ENCODE measurements at places on chromosomes 1 and 21. TPM values are rescaled to one million over a fixed set of nuclear protein-coding genes. Genes with fewer than 3 reads are reported as not detected.

Gene OR10J1
- not detected for total RNA-seq

Gene HSD3B1
- not detected for total RNA-seq

Gene OLFM3
- not detected for total RNA-seq

Gene CSTB
- total RNA-seq: 13.0 TPM

DNA sequence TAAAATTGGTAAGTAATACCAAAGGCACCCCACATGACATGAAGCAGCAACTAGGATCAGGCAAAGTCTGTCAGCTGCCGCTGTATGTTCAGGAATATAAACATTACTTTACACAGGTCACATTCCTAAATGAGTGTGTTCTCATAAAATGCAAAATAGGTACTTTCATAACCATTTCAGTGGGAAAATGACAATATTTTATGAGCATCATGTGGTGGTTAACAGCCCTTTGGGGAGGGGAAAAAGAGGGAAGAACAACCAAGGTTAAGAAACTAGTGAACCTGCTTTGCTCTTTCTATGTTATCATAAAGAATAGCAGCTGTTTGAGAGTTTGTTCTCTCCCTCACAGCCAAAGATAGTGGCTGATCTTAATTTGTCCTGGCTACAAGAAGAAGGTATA lies 105.4 kb upstream of the LBR start:
- H3K4me3 ChIP-seq: no peak overlapping the region
- H3K4me1 ChIP-seq: no peaks in the 10 kb centered on the region
- no peak for DNase-seq
- no peaks in the 10 kb centered on the region for H3K36me3 ChIP-seq

DNA sequence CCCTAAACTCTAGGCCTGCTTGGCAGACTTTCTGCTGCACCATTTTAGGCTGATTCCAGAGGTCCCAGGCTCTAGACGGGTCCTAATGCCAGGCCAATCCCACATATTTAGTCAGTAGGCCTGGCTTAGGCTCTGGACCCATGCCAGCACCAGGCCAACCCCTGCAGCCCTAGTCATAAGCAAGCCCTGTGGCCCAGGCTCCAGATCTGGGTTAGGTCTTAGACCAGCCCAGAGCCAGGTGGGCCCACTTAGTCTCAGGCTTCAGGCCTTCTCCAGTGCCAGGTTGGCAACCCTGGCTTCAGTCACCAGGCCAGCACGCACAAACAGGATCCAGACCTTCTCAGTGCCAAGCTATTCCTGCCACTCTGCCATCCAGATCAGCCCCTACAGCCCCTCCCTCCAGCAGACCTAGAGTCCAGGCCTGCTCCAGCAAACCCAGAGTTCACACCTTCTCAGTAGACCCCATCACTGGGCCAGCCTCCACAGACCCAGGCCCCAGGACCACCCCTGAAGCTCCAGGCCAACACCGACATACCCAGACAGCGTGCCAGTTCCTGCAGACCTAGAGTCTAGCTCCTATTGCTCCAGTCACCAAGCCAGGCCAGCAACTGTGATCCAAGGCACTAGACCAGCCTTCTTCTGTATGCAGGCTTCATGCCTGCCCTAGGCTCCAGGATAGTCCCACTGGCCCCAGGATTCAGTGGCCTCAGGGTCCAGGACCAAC lies 467.6 kb downstream of the RWDD3 start:
- H3K4me1 ChIP-seq: no peaks in the 10 kb centered on the region
- no peaks in the 10 kb centered on the region for H3K36me3 ChIP-seq
- no peaks in the 10 kb centered on the region for H3K27me3 ChIP-seq

DNA sequence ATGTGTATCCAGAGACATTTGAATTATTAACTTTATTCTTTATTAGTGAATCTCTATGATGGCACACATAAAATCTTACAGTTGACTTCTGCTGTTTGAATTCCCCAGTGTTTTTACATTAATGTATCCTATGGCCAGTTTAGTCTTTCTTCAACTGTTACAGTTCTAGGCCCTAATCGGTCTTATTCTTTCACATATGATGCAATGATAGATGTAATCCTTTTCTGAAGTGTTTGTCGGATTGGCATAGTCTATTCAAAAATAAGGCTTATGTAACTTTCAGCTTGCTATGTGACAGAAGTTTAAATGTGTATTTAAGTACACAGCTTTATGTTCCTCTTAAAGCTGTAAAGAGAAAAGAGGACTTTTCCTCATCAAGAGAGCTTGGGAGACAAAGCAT lies 26.4 kb upstream of the KIAA1614 start:
- H3K4me1 ChIP-seq: peaks cover 8% of the 10 kb centered on the region
- no peaks in the 10 kb centered on the region for H3K27me3 ChIP-seq
- no peak for DNase-seq
- peaks cover 18% of the 10 kb centered on the region for H3K36me3 ChIP-seq
- H3K27ac ChIP-seq: no peak overlapping the region

DNA sequence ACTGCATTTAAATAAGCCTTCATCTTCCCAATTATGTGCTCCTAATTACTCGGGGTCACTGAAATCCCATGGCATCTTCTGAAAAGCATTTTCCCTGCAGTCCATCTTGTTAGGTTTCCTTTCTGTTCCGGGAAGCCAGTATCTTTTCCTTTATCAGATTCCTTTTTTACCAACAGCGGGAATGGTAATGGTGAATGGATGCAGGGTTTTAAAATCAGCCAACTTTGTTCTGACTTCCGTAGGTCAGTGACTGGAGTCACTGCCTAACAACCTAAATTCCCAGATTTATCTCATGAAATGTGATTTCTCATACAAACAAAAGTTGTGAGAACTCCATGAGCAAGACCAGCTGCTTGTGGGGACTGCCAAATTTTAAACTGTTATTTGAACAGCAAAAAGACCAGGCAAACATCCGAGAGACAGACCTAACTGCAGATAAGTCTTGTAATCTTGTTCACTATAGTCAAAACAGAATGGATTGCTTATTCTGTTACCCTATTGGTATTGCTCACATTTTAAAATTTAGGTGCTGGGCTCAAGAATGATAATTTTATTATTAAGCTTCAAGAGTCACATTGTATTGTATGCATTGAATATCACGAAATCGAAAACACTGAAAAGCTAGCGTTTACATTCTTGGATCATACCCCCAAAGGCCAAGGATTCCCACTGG lies 1.2 kb upstream of the RWDD3 start:
- H3K4me3 ChIP-seq: peak overlapping the region; percentile 89
- no peaks in the 10 kb centered on the region for H3K36me3 ChIP-seq
- peak overlapping the region; percentile 78 for H3K27ac ChIP-seq
- no peaks in the 10 kb centered on the region for H3K27me3 ChIP-seq

DNA sequence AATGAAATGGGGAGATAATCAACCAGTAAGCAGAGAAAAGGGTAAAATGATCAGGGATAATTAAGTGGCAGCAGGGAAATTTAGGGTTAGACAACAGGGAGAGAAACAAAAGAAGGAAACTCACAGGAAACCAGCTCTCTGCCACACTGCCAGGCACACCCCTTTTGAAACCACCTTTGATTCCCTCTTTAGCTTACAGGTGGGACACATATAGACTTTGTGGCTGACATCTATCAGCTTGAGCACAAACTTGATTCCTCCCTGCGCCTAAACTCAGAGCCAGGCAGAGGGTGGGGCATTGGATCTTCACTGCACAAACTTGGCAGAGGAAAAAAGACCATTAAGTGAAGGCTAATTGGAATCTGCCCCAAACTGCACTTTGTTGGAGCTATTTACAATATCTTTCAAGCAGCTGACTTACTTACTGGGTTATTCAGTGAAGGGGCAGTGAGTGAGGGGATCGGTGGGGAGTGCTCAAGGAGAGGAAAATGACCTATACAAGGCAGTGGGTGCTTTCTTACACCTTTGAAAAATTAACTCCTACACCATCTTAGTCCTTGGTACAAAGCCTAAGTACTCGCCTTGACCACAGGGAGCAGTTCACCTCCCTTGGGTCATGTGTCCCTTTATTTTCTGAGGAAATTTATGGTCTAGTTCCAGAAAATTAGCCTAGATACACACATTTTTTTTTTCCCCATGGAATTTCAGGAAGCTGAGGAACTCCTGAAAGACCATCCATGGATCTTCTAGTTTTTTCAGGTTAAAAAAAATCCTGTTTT lies 60.2 kb downstream of the PBX1 start:
- H3K4me3 ChIP-seq: no peak overlapping the region
- H3K36me3 ChIP-seq: no peaks in the 10 kb centered on the region
- peak overlapping the region; percentile 24 for H3K27ac ChIP-seq
- no peaks in the 10 kb centered on the region for H3K27me3 ChIP-seq
- peak; percentile 70 for DNase-seq

DNA sequence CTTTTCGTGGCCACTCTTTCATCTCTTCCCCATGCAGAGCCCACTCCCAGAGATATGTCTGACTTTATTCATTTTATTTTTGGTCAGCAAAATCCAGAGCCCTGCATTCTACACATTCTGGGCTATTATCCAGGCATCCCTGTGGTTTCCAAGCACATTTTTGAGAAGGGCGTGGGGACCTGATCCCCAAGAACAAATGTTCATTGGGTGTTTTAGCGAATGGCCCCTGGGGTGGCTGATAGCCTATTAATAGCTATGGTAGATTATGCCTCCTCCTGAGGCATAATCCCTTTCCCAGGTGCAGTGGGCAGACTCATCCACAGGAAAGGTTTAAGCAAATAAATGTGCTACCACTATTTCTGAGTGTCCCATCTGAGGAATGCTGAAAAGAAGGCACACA lies 511.8 kb upstream of the USP24 start:
- H3K4me1 ChIP-seq: no peaks in the 10 kb centered on the region
- H3K4me3 ChIP-seq: no peak overlapping the region
- no peak overlapping the region for H3K27ac ChIP-seq

DNA sequence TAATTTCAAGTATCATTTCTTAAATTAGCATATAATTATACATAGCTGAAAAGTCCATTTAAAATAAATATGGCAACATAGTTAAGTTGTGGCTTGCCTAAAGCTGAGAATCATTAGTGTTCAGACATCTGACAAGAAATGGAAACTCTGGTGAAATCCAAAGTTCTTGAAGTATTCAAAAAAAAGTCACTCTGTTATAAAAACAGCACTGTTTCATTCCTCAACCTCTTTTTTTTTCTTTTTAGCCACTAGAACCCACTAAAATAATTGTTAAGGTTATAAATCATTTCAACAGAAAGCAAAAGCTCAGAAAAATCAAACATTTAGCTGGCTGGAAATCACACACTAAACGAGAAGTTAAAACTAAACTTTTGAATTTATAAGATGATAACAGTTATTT lies 476.7 kb downstream of the LTN1 start:
- H3K36me3 ChIP-seq: no peaks in the 10 kb centered on the region
- DNase-seq: no peak
- H3K4me1 ChIP-seq: no peaks in the 10 kb centered on the region
- no peaks in the 10 kb centered on the region for H3K27me3 ChIP-seq
- H3K27ac ChIP-seq: no peak overlapping the region
- no peak overlapping the region for H3K4me3 ChIP-seq

DNA sequence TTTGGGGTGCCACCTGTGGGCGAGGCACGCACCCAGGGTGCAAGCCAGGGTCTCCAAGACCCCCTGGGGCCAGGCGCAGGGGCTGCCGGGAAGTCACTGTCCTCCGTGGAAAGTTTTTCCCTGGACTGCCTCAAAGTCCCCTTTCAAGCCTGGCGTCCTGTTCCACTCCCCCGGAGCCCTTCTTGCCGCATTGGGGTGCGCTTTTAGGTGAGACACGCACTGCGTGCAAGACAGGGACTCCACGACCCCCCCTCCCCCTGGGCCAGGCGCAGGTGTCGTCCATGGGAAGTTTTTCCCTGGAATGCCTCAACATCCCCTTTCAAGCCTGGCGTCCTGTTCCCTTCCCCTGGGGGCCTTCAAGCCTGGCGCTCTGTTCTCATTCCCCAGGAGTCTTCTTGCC lies 137.1 kb downstream of the LIPI start:
- H3K27me3 ChIP-seq: no peaks in the 10 kb centered on the region
- H3K4me1 ChIP-seq: no peaks in the 10 kb centered on the region
- H3K27ac ChIP-seq: no peak overlapping the region
- no peak for DNase-seq

GRCh38 chr1:63818567-63819325 lies 44.9 kb downstream of the ROR1 start:
- H3K4me1 ChIP-seq: peaks cover 59% of the 10 kb centered on the region
- no peak for DNase-seq
- no peaks in the 10 kb centered on the region for H3K36me3 ChIP-seq
- H3K27me3 ChIP-seq: no peaks in the 10 kb centered on the region
- no peak overlapping the region for H3K4me3 ChIP-seq

- no peaks in the 10 kb centered on the region for H3K36me3 ChIP-seq
- peaks cover 5% of the 10 kb centered on the region for H3K4me1 ChIP-seq
- H3K4me3 ChIP-seq: no peak overlapping the region
- no peak for DNase-seq
Measured at GRCh38 chr21:40602080-40602479, 244.9 kb downstream of the DSCAM start.

DNA sequence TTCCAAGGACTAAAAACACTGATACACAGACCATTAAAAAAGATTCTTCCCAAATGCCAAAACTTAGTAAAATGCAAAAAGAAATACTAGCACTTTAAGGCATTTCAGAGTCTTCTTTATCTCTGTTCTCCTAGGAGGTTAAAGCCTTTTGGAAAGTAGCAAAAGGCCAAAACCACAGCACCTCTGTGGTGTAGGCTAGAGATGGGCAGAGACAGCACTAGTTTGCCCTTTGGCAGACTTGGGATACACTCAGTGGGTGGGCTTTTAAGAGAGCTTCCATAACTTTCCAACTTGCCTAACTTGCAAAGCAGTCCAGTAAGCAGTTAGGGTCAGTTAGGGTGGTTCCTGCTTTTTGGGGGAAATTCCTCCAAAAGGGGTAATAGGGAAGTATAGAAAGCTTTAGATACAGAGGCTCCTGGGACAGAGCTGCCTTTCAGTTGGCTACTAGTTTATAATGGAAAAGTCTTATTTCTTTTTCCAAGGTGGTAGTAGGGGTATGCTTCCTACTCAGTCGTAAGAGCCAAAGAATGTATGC lies 17.9 kb upstream of the PTCH2 start:
- no peak for DNase-seq
- no peak overlapping the region for H3K27ac ChIP-seq
- H3K27me3 ChIP-seq: no peaks in the 10 kb centered on the region

DNA sequence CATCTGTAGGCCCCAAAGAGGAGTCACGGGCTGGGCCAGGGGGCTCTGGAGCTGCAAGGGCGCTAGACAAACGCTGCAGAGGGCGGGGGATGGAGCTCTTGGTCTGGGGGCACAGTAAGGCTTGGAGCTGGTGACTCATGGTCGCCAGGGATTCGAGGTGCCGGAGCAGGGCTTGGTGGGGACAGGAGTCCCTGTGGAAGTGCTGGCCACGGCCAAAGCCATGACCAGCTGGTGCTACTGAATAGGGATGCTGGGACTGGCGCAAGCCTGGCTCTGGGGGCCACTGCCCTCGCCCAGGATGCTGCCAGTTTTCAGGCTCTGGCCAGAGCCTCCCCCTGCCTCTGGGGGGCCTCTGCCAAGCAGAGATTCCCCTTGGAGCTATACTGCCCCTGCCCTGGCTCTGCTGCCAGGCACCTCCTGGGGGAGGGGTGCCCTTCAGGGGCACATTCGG lies 25.2 kb downstream of the SPOCD1 start:
- no peak overlapping the region for H3K27ac ChIP-seq
